ENCODE measurements at places on chromosomes 2 and 18. TPM values are rescaled to one million over a fixed set of nuclear protein-coding genes. Genes with fewer than 3 reads are reported as not detected.
A peak's percentile ranks its signal among the peaks of the same experiment; 100 is the strongest.

The LBX2 gene
- polyA plus RNA-seq, result not detected

The ARL4C gene
- polyA plus RNA-seq, result 136 TPM

The GPR75 gene
- polyA plus RNA-seq, result not detected

The SCN9A gene
- polyA plus RNA-seq, result not detected

DNA sequence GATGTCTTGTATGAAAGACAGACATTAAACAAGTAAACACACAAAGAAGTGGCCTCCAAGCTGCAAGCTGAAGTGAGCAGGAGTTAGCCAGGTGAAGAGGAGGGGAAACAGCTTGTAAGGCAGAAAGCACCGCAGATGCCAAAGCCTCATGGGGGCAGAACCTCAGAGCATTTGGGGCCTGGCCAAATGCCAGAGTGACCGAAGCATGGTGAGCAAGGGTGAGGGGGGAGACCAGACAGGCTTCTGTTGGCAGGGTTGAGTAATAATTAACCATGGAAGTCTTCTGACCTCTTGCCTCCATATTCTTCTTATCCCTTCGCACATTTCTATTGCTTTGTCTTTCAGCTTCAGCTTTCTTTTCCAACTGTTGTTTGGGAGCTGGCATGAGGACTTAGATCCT lies 5.6 kb downstream of the QPCT start:
- no peak overlapping the region for H3K4me3 ChIP-seq
- H3K4me1 ChIP-seq, result peaks cover 10% of the 10 kb centered on the region
- no peaks in the 10 kb centered on the region for H3K36me3 ChIP-seq
- DNase-seq, result no peak

- no peaks in the 10 kb centered on the region for H3K36me3 ChIP-seq
- peak; percentile 57 for DNase-seq
- H3K4me1 ChIP-seq, result no peaks in the 10 kb centered on the region
These were observed 59.9 kb downstream of the SUMO1 start for GRCh38 chr2:202178346-202178958.

DNA sequence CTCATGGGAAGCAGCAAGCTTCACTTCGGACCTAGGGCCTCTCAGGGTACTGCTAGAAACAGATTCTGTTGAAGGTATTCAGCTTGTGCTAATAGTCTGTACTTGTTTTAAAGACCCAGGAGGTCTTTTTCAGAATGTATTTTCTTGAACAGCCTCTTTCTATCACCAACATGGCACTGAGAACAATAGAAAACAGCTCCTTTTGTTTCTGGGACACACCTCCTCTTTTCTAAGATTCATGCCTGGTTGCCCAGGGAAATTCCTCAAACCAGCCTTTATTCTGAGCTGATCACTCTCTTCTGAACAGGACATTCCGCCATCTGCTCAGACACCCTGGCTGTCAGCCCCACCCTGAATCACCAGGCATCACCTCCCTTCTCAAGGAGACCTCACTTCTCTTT lies 389.6 kb downstream of the TGIF1 start:
- no peaks in the 10 kb centered on the region for H3K4me1 ChIP-seq
- no peaks in the 10 kb centered on the region for H3K36me3 ChIP-seq
- DNase-seq, result no peak
- H3K27ac ChIP-seq, result no peak overlapping the region
- H3K27me3 ChIP-seq, result no peaks in the 10 kb centered on the region
- H3K4me3 ChIP-seq, result no peak overlapping the region

DNA sequence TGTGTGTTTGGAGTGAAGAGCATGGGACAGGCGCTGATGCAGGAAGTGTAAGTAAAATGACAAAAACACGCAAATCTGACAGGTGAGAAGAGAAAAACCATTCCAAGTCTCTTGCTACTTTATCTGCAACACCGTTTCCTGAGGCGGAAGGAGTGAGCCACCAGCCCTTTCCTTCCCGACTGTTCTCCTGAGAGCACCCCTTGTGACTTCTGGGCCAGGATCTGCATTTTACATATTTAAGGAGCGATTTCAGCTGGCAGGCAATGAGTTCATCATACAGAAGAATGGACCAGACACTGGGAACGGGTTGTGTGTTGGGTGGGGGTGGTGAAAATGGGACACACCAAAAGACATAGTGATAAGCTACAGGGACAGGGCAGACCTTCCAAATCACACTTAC lies 277.3 kb downstream of the TGIF1 start:
- DNase-seq, result no peak
- H3K36me3 ChIP-seq, result no peaks in the 10 kb centered on the region
- no peak overlapping the region for H3K27ac ChIP-seq
- H3K4me3 ChIP-seq, result no peak overlapping the region

- no peaks in the 10 kb centered on the region for H3K4me1 ChIP-seq
- no peak for DNase-seq
- no peak overlapping the region for H3K4me3 ChIP-seq
- H3K36me3 ChIP-seq, result no peaks in the 10 kb centered on the region
- H3K27me3 ChIP-seq, result no peaks in the 10 kb centered on the region
These were observed 367.8 kb downstream of the LRRTM1 start for GRCh38 chr2:79936715-79937114.

DNA sequence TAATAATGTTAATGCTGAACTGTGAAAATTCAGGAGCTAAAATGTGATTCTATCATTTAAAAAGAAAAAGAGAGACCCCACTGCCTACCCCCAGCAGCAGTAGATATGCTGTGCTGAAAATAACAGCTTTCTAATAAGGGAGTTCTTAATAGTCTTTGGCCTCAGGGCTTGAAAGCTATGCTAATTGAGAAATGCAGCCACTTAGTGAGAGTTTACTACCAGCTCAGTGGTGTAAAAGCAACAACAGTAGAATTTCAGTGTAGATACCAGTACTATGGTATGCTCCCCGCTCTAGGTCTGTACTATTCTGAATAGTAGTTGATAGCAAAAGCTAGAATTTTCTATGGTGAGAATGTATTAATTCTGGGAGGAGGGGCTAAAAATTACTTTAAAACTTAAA lies 303.1 kb upstream of the VWC2L start:
- H3K27me3 ChIP-seq, result no peaks in the 10 kb centered on the region

DNA sequence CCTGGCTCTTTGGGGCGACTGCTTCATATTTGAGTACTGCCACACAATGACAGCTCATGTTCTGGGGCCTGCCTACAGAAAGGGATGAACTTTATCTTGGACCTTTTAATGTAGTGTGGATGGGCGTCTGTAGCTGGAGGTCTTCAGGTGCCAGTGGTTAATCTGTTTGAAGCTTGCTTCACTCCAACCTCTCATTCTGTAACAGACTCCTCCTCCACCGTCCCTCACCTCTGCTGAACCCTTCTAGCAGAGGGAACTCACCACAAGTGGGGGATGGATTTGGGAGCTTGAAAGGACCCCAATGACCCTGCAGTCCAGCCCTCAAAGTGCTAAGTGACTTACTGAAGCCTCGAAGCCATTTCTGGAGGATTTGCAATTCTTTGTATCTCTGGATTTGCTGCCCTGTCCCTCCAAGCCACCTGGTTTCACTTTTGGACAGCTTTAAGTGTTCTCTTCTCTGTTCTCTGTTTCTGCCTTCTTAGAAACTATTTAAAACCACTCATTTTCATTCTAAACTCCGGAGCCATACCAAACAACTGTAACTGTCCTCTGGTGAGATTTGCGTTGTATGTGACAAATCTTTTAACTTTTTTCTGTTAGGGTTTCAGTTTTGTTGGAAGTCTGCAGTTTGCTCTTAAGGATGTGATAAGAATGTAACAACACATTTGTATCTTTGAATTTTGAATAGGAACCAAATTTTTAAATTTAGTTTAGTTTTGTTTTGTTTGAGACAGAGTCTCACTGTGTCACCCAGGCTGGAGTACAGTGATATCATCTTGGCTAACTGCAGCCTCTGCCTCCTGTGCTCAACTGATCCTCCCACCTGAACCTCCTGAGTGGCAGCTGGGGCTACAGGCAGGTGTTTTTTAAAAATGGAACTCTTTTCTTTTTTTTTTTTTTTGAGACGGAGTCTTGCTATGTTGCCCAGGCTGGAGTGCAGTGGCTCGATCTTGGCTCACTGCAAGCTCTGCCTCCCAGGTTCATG lies 37.0 kb upstream of the CASP8 start:
- no peak for DNase-seq
- peaks cover 25% of the 10 kb centered on the region for H3K4me1 ChIP-seq

- DNase-seq, result no peak
- H3K4me3 ChIP-seq, result no peak overlapping the region
- H3K27me3 ChIP-seq, result no peaks in the 10 kb centered on the region
- no peak overlapping the region for H3K27ac ChIP-seq
These were observed 10.2 kb upstream of the SPATA3 start for GRCh38 chr2:230985519-230986231.

GRCh38 chr2:65062843-65063825 lies 6.9 kb downstream of the CEP68 start:
- H3K36me3 ChIP-seq, result no peaks in the 10 kb centered on the region
- DNase-seq, result no peak
- no peak overlapping the region for H3K4me3 ChIP-seq
- H3K27me3 ChIP-seq, result no peaks in the 10 kb centered on the region
- no peak overlapping the region for H3K27ac ChIP-seq
- peaks cover 60% of the 10 kb centered on the region for H3K4me1 ChIP-seq

GRCh38 chr2:68951899-68952298 lies 794 bp downstream of the GKN2 start:
- no peak overlapping the region for H3K4me3 ChIP-seq
- H3K27ac ChIP-seq, result no peak overlapping the region
- H3K27me3 ChIP-seq, result peaks cover 4% of the 10 kb centered on the region

DNA sequence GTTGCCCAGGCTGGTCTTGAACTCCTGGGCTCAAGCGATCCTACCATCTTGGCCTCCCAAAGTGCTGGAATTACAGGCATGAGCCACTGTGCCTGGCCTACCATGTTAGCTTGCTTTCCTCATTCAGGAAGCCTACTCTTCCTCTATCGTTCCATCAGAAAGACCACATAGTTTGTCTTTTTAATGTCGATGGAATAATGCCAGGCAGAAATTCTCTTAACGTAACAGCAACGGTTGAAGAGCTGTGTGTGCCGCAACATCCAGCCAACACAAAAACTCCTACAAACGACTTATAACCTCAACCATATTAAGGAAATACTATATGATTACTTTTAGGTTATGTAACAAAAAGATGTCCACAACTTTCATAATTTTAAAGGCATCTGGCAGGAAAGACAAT lies 10.5 kb downstream of the ITGB1BP1 start:
- no peaks in the 10 kb centered on the region for H3K27me3 ChIP-seq
- DNase-seq, result no peak
- no peak overlapping the region for H3K27ac ChIP-seq

DNA sequence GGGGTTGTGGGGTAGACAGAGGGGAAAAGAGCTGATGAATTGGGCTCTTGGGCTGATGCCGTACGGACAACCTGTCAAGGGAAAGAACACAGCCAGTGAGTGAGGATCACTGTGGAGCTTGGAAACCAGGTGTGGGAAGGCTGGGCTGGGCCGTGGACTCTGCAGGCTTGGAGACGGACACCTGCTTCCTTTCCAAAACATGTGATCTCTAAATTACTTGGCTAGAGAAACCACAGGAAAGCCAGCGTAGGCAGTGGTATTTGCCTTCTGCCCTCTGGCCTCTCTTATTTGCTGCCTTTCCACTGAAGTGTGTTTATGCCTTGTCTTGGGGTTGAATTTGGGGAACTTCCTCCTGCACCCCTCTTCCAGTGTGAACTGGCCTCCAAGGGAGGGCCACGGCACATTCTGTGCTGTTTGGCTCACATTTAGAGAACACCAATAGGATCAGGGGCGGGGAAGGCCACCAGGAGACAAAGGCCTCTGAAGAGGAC lies 267.7 kb downstream of the PRKCE start:
- H3K4me3 ChIP-seq, result no peak overlapping the region
- no peaks in the 10 kb centered on the region for H3K27me3 ChIP-seq
- no peak for DNase-seq
- H3K27ac ChIP-seq, result no peak overlapping the region

- no peaks in the 10 kb centered on the region for H3K36me3 ChIP-seq
- DNase-seq, result no peak
- H3K4me3 ChIP-seq, result no peak overlapping the region
- no peaks in the 10 kb centered on the region for H3K27me3 ChIP-seq
- H3K27ac ChIP-seq, result no peak overlapping the region
- no peaks in the 10 kb centered on the region for H3K4me1 ChIP-seq
These were observed 51.8 kb upstream of the PMAIP1 start for GRCh38 chr18:59848002-59848401.

- no peak overlapping the region for H3K27ac ChIP-seq
- no peaks in the 10 kb centered on the region for H3K27me3 ChIP-seq
- H3K4me1 ChIP-seq, result no peaks in the 10 kb centered on the region
- no peak overlapping the region for H3K4me3 ChIP-seq
- H3K36me3 ChIP-seq, result no peaks in the 10 kb centered on the region
These were observed 77.2 kb upstream of the ST6GAL2 start for GRCh38 chr2:106963156-106963555.

DNA sequence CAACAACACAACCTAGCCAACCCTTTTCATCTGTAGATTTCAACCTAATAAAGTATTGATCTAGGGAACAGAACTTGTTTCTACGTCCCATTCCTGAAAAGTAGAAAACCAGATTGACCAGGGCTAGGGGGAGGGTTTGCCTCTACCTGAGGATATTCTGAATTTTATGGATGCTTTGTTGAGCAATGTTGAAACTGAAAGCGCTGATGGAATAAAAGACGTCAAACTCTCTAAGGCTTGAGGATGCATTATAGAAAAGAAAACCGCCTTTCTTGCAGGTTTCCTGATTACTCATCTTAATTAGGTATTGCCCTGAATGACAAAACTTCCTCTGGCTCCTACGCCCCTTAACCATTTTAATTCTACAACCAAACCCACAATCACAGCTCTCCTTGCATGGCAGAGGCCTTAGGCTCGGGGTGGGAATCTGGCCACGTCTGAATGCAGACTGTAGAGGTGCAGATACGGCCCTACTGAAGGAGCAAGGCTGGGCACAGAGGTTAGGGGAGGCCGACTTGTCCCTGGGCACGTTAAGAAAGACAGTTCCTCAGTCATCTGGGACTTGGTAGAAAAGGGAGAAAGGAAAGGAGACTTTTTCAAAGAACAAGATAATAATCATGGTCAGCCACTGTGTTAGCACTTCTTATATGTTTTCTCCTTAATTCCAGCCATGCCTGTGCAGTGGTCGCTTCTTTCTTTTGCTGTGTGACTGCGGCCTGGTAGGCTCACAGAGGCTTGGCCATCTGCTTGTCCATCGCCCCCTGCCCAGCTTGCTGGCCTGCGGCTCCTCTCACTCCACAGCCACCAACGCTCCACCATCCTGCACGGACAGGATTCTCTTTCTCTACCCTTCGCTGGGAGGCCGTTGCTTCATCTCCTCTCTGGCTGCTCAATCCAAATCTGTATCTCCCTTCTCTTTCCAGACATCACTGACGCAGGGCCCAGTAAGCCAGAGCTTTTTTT lies 209.5 kb downstream of the VAPA start:
- H3K27ac ChIP-seq, result no peak overlapping the region
- no peaks in the 10 kb centered on the region for H3K27me3 ChIP-seq
- DNase-seq, result no peak

DNA sequence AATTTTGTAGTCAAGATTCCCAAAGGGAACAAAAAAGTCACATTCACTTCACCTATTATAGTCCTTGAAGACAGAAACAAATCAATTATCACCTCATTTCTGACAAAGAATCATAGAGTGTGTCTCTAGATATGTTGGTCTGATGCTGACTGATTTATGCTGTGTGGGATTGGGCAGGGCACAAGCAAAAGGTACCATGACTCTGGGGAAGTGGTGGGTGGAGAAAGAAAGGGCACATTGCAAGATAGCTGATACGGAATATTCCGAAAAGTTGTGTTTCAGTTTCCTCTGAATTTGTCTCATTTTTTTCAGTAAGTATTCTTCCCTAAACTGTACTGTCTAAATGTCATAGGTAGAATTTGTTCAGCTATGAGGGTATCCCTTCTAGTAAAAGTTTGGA lies 268.0 kb downstream of the MREG start:
- H3K4me3 ChIP-seq, result no peak overlapping the region
- no peak for DNase-seq
- H3K27ac ChIP-seq, result no peak overlapping the region
- peaks cover 8% of the 10 kb centered on the region for H3K4me1 ChIP-seq
- H3K27me3 ChIP-seq, result no peaks in the 10 kb centered on the region

Data from CD4-positive, alpha-beta memory T cell (primary cell).